ENCODE measurements at places on chromosomes 5 and 9.

- no peak for DNase-seq
Observed at GRCh38 chr5:175250426-175250825, 193.6 kb downstream of the DRD1 start.

- DNase-seq: no peak
Observed at GRCh38 chr5:17732351-17732923, 98.2 kb downstream of the TAF11L14 start.

DNA sequence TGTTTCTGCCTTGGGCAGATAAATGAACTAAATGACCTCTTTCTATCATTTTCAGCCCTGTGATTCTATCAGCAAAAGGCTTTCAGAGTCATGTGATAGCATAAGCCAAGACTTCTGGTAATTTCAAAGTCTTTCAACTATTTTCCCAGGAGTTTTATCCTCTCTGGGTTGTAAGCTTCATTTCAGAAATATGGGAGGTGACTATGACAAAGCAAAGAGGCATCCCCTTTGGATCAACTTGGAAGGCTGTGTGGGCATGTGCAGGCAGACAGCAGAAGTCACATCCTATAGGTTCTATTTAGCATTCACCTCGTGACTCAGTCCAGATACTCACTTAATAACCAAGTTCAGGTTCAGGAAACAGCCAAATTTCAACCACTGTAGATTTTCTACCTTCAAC lies 149.0 kb upstream of the FST start:
- no peak for DNase-seq

- DNase-seq: no peak
Observed at GRCh38 chr9:35956651-35957050, 1.3 kb downstream of the OR2S2 start.

- DNase-seq: peak; percentile 63
Observed at GRCh38 chr5:126351153-126351552, 72.1 kb upstream of the GRAMD2B start.

DNA sequence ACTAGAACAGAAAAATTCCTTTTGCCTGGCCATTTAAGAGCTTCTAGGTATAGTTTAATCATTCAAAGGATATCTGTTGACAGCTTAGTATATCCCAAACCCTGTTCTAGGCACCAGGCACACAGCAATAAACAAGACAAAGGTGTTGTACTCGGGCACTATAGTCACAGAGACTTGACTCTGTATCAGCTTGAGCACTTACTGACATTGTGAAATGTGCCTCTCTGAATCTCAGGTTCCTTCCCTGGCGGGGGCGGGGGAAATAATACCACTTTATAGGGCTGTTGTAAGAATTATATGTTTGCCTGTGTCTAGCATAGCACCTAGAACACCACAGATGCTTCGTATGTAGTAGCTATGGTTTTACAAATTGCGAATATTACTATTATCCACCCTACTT lies 104.5 kb downstream of the NR6A1 start:
- no peak for DNase-seq

DNA sequence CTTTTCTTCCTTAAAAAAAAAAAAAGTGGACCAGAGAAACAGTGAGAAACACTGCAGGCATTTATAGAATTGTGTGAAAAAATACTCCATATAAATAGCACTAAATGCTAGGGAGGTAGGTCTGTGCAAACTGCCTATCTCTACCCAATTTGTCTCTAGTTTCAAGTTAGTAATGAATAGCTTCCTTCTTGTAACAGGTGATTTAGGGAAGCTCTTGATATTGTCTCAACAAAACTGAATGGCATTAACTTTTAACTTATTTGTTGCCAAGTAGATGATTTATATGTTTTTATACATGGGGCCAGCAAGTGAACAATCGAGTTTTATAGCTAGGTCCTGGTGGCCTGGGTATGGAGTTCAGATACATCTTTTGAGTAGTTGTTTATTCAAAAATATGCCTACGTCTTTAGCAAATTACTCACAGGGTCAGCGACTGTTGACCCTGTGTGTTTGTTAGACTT lies 283.6 kb downstream of the NR3C1 start:
- no peak for DNase-seq

GRCh38 chr5:161190778-161191177 lies 338.8 kb upstream of the ATP10B start:
- DNase-seq: peak; percentile 26

DNA sequence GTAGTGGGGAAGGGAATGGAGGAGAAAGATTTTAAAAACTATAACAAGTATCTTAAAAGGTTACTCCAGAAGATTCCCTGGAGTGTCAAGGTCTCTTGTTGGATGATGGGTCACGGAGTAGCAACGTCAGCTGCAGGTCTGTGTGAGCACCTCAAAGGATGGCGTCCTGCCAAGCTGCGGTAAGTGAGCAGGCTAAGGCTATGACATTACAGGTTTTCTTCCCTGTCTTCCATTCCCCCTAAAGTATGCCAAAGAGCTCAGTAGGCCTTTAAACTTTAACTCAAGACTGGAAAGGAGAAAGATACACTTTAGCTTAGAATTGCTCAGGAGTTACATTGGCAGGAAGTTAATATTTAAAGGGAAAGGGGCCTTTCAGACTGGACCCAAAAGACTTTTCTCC lies 17.5 kb downstream of the SPOCK1 start:
- DNase-seq: peak; percentile 42

DNA sequence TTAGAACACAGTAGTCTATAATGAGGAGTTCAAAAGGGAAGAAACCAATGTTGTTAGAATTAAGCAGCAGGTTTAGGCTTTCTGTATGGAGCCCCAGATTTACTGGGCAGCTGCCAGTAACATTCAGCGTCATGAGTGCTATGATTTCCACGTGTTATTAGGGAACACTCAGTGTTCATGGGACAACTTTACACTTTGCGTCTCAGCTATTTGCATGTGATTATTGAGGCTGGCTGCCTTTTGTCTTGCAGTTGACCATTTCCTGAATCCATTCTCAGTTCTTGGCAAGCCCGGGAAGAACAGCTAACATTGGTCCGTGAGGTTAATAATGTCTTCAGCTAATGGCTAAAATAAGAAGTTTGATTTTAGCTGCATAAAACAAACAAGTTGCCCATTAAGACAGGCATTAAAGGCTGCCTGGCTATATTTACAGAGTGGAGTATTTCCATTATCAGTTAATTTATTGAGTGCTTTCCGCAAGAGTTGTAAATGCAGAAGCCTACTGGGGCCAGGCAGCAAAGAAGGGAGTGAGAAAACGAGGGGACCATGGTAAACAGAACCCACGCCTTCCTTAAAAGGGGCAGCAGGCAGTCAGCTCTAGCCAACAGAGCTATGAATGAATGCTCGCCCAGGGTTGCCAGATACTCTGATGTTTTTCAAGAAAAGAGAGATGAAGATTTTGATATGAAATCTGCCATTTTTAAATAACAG lies 120.9 kb downstream of the PIP5K1B start:
- DNase-seq: no peak

GRCh38 chr9:27308691-27309390 lies 11.9 kb upstream of the EQTN start:
- no peak for DNase-seq

DNA sequence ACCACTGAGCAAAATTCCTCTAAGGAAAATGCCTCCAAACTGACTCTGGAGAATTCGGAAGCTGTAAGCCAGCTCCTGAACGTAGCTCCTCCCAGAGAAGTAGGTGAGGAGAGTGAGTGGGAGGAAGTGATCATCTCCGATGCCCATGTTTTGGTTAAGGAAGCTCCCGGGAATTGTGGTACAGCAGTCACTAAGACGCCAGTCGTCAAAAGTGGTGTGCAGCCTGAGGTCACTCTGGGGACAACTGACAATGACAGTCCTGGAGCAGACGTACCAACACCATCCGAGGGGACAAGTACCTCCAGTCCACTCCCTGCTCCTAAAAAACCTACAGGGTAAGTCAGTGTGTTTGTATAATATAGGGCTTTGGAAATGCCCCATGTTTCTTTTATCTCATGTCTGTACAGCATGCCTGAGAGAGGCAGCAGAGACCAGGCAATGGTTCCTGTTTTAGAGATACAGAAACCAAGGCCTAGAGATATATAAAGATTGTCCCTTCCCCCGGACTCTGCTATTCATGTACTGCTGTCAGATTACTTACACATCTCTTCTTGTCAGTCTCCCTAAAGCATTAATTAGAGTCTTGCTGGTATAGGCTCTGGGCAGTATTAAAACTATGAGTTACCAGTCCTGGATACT lies 23.9 kb downstream of the HMGXB3 start:
- no peak for DNase-seq

GRCh38 chr9:108617676-108618075 lies 238.1 kb downstream of the ACTL7B start:
- DNase-seq: no peak

- DNase-seq: no peak
Observed at GRCh38 chr5:88830567-88830966, 52.4 kb downstream of the MEF2C start.

DNA sequence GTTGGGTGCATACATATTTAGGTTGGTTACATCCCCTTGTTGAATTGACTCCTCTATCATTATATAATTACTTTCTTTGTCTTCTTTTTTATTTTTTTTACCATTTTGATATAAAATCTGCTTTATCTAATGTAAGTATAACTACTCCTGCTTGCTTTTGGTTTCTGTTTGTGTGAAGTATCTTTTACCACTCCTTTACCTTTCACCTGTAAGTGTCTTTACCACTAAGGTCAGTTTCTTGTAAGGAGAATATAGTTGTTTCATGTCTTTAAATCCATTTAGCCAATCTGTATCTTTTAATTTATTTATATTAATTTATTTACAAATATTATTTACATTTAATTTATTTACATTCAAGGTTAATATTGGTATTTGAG lies 33.0 kb downstream of the INSL4 start:
- DNase-seq: no peak

DNA sequence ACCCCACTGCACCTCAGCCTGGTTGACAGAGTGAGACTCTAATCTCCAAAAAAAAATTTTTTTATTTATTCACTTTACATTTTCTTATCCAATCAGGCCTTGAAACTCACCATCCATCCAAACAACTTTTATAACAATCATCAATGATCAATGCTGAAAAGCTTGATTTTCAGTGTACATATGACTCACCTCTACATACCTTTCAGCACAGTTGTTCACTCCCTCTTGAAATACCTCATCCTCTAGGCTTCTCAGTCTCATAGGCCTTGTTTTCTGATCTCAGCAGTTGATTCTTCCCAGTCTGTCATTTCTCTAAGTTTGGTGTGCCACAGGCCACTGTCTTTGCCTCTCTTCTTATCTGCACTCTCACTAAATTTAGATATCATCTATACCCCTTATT lies 36.2 kb downstream of the GRIN3A start:
- no peak for DNase-seq

- no peak for DNase-seq
Observed at GRCh38 chr9:135673941-135674340, 10.8 kb downstream of the LCN9 start.

DNA sequence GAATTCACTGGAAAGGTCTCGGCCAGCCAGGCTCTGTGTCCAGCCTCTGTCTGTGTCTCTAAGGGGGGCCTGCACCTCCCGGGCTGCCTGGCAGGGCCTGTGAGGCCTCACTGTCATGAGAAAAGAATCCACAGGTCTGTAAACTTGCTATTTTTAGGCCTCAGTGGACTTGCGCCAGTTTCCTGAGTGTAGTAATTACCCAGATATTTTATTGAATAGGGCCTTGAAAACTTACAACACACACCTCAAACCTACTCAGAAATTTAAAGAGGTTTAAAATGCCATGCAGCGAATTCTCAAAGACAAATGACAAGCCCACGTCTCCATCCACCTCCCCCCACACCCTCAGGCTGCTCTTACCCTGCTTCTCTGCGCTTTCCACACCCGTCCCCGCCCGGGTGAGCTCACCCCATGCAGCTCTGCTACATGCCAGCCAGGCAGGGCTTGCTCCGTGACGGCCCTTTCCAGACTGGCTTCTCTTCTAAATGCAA lies 8.8 kb upstream of the TENT4A start:
- peak; percentile 64 for DNase-seq

GRCh38 chr5:43648499-43649124 lies 45.6 kb downstream of the NNT start:
- DNase-seq: no peak

DNA sequence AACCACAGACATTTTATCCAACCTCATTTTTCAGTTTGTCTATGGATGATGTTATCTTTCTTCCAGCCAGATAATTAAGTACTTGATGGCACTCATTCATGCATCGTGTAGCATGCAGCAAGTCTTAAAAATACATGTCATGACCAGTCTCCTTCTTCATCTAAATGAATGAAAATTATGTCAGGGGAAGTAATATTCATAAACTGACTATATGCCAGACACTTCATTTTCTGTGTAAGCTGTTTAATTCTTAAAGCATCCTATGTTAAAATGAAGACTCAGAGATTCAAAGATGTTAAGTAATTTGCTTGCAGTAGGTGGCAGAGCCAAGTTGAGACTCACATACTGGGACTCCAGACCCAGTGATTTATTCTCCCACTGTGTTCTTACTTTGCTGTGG lies 181.7 kb upstream of the CD180 start:
- no peak for DNase-seq

- no peak for DNase-seq
Observed at GRCh38 chr9:84898188-84898587, 228.7 kb downstream of the NTRK2 start.

GRCh38 chr5:31581498-31582099 lies 49.5 kb downstream of the C5orf22 start:
- peak; percentile 13 for DNase-seq

DNA sequence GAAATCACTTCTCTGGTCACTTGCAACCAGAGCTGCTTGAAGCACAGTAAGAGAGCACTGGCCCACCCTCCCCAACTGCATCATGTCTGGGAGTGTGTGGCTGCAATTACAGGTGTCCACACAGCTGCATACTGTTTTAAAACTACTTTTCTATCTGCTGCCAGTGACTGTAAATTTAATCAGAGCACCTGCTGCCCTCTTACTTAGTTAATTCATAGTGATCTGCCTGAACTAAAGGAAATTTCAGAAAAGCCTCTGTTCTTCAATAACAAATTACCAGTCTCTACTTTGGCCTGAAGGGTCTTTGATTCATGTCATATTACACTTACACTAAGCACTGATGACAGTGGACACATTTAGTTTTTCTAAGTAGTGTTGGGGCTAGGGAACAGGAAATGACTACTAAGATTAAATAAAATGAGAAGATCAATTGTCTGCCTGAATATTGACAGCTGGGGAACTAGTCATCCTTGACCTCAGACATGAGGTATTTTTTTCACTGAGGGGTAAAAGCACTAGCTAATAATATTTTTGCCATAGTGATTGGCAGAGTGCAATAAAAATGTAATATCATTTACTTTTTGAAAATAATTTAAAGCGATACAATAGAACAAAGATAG lies 788.9 kb upstream of the GRAMD2B start:
- no peak for DNase-seq

GRCh38 chr5:1661831-1662558 lies 137.6 kb downstream of the MRPL36 start:
- DNase-seq: no peak

- DNase-seq: peak; percentile 25
Observed at GRCh38 chr5:32474209-32474854, 29.8 kb upstream of the ZFR start.

DNA sequence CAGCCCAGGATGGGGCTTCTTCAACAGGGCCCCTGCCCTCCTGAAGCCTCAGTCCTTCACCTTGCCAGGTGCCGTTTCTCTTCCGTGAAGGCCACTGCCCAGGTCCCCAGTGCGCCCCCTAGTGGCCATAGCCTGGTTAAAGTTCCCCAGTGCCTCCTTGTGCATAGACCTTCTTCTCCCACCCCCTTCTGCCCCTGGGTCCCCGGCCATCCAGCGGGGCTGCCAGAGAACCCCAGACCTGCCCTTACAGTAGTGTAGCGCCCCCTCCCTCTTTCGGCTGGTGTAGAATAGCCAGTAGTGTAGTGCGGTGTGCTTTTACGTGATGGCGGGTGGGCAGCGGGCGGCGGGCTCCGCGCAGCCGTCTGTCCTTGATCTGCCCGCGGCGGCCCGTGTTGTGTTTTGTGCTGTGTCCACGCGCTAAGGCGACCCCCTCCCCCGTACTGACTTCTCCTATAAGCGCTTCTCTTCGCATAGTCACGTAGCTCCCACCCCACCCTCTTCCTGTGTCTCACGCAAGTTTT lies 23.6 kb downstream of the PCDHGC5 start:
- DNase-seq: no peak

Measured in epithelial cell of proximal tubule (primary cell).